ENCODE measurements at places on chromosomes 7 and 10.

DNA sequence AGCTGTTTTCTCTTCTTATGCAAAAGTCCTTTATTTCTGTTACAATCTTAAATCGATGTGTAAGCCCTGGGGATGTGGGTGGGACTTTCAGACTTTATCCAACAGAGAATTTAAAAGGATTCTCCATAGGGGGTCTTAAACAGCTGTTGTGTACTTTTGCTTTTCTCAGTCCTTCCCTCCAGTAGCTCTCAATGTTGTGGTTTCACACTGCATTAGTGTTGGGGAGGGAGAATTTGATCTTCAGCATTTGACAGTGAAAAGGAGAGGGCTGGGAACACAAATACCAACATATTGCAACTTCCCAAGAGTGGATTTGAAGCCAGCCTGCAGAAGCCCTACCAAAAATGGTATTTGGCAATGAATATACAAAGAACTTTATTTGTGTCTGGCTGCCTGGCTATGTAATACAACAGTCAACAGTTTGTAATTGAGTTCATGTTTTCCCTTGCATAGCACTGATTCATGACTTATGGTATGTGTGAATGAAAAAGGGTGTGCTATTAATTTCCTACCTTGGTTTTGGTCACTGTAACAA, 80.1 kb upstream of the CAPZA2 start:
- DNase-seq: peak; percentile 41

DNA sequence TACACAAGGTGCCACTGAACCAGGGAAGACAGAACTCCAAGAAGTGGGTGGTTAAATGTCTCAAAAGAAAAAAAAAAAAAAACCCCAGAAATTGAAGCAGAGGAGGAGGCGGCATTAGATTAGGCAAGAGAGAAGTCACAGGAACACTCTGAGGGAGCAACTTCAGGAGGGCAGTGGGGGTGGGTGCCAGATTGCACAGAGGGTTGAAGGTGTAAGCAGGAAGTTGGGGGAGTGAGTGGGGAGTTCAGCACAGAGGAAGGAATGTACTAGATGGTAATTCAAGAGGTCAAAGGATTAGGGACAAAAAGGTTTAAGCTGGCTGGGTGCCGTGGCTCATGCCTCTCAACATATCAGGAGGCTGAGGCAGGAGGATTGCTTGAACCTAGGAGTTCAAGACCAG, 110.0 kb upstream of the PDLIM1 start:
- no peak for DNase-seq

DNA sequence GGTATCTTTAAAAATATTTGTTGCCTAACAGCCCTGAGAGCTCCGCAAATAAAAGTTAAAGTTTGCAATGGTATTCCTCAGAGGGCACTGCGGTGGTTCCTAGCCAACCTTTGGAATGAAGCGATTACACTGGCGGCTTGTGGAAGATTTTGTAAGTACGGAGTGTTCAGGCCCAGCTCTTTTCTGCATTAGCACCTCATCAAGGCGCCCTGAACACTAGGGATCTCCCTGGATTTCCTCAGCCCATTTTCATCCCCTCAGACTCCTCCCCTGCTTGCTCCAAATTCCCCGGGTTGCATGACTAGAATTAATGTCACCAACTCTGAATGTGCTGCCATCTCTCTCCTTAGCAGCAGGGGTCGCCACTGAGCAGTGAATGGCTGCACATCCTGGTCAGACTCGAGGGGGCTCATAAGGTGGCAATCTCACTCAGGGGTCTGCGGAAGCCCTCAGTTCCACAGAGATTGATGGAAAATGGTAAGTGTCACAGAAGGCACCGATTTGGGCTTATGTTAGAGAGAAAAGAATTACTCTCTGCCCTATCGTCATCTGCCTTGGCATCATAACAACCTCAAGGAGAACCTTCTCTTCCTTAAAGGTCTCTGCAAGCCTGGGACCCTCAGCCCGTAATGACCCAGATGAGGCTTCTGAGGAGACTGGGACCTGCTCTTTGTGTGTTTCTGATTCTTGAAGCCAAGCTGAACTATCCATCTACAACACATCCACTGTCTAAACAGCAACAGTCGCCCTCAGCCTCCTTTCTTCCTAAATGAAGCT, 262.8 kb upstream of the AOAH start:
- peak; percentile 25 for DNase-seq

GRCh38 chr10:103818765-103819374, 36.5 kb downstream of the SH3PXD2A start:
- no peak for DNase-seq

DNA sequence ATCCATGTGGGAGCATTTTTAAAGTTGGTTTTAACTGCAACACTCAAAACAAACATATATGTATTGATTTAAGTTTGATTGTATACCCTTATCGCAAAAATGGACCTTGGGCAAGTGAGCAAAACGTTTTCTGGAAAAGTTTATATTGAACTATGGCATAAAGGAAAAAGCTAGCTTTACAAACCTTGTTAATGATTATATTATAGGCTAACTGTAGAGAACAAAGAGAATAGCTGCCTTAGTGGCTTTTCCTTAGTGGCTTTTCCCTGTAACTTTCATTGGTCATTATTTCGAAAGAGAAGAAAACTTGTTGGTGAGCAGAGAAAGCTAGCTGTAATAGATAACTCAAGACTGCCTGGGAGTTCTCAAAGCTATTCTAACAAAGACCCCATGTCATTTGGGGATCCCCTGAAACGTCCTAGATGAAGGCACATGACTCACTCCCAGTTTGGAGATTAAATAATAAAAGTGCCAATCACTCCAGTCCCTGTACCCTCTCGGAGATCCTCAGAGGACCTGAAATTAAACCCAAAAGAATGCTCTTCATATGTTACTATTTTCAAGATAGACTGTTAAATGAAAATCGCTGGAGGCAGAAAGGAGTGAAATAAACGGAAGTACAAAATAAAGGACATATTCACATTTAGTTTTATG, 92.1 kb downstream of the SRI start:
- no peak for DNase-seq

DNA sequence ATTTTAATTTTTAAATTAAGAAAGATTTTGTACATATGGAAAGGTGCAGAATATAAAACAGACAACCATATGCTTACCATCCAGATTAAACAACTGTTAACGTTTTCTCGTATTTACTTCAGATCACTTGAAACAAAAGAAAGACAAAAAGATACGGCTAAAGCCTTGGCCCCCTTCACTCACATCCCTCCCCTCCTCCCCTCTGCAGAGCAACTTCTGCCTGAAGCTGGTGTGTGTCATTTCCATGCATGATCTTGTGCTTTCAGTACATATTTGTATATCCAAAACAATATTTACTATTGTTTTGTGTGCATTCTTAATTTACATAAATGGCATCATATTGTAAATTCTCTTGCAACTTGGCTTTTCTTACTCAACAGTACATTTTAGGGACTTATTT, 68.5 kb upstream of the ANKRD1 start:
- no peak for DNase-seq

GRCh38 chr7:151732834-151733592, 143.9 kb downstream of the PRKAG2 start:
- DNase-seq: no peak

- no peak for DNase-seq
These were observed 252.3 kb upstream of the KLF14 start for GRCh38 chr7:130986261-130986690.

GRCh38 chr7:135977742-135978066, 545 bp upstream of the MTPN start:
- no peak for DNase-seq

DNA sequence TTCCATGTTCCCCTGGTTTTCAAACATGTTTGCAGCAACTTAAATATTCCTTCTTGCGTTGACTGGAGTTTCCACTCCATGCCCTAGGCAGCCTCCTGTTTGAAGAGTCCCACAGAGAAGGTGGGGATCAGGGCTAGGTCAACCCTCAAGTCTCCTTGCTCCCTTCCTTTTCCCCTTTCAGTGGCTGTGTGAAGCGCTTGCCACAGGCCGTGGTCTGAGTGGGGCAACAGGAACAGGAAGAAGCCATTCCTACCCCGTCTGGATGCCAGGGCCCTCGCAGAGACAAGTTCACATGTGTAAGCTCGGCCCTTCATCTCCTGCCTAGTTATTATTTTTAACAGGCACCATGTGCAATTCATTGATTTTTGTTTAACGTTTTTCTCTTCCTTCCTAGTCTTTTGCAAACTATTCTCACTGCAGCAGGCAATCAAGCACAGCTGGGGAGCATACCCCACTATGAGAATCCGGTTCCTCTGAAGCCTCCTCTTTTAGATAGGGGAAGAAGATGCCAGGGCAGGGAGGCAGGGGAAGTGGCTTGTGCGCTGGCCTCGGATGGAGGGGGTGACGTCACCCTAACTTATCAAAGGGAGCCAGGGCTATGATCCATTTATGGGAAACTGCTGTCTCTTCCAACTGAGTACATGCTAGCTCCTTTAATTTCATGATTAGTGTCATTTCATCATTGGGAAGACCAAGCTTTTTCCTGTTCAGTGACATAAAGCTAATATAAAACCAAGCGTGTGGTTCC, 64.2 kb downstream of the PRLHR start:
- DNase-seq: no peak

GRCh38 chr10:58157076-58157766, 110.5 kb downstream of the IPMK start:
- DNase-seq: peak; percentile 25

DNA sequence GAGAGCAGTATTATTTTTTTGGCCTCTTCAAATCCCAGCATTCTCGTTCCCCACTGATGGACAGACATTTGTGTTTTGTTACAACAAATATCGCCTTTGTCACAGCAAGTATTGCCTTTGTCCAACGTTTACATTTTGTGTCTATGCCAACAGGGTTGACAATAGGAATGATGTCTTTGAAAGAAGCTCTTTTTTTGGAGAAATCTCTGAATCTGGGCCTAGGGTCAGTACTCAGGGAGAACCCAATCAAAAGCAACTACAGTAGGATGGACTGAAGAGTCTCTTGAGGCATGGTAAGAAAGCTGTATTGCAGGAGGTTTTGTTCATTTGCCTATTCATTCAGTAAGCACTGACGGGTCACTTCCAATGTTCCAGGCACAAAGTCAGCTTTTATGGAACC, 57.7 kb upstream of the KLF14 start:
- no peak for DNase-seq

DNA sequence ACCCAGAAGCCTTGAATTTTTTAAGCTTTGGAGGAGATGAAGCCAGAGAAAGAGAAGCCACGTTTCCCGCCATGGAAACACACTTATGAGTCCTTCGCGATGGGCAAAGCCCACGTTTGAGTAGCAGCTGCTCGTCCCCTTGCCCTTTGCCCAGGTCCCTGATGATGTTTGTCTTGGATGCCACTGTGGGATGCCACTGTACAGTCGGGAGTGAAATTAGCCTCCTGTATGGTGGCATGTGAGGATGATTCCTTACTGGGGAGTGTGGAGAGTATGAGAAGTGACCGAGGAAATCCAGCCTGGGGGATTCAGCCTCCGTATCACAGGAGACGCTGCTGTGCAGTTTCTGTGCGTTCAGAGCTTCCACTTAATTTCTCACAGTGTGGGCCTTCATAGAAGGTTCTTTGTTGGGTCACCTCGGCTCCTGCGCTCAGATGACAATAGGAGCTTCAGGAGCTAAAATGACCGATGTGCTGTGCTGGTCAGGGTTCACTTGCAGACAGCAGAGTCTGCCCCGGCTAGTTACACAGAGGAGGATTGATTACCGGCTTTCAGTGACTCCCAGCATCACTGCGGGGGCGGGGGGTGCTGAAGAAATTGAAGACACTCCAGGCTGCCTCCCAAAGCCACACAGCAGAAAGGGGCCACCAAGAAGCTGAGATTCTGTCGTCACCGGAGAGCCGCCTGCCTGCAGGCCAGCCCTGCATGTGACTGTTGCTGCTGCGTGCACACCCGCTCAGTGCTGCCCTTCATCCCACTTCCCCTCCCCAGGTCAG, 122.1 kb upstream of the SFMBT2 start:
- no peak for DNase-seq

DNA sequence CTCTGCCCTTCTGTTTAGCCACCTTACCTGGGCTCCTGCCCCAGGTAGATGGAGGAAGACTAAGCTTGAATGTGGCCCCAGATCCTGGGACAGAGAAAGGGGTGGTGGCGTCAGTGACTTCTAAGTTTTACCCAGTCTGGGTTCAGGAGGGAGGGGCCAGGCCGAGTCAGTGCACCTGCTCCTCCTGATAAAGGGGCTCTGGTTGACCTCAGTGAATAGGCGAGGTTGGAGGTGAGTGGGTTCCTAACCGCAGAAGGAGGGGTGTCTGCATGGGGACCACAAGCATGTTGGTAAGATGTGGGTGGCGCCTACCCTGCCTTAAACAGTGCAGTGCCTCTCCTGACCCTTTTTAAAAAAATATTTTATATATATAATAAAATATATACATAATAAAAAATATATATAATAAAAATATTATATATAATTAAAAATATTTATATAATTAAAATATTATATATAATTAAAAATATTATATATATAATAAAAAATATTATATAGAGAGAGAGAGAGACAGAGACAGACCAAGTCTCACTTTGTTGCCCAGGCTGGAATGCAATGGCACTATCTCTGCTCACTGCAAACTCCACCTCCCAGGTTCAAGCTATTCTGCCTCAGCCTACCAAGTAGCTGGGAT, 97.3 kb upstream of the GTF2I start:
- no peak for DNase-seq

DNA sequence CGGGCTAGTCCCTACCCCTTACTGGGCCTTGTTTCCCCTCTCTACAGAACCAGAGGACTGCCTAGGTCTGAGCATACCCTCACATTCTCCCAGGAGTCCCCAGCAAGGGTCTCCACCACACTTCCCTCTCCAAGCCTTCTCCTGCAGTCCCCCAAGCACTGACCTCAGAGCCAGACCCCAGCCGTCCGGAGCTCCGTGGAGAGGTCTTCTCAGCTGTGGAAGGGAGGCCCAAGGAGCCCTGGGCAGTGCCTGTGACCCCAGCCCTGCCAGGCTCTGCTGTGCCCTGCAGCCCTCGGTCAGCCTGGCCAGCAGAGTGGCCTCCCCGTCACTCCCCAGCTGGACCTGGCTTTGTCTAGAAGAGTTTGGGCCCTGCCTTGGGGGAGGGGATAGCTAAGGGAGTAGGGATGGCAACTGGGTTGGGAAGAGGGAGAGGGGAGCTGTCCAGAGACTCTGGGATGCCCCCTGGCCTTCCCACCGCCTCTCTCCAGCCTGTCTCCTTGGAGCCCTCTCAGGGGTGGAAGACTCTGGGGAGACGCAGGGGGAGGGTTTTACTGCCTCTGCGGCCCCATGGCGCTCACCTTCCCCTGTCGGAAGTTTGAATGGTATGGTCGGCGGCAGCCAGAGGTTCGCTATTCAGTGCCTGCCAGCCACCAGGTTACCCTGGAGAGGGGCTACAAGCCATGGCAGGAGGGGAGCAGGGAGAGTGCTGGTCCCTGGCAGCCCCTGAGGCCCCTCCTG, at the start of gene C10orf105:
Gene C10orf105, minus strand, starts transcription at position 315 of the 738 bp plus-strand sequence. CDS start 3,441 bp downstream, outside the sequence.
- no peak for DNase-seq

GRCh38 chr7:3439333-3440030, 138.4 kb downstream of the SDK1 start:
- DNase-seq: no peak

GRCh38 chr10:121276046-121276445, 322.2 kb downstream of the FGFR2 start:
- no peak for DNase-seq
